ENCODE measurements at places on chromosomes 16 and 17. TPM values are rescaled to one million over a fixed set of nuclear protein-coding genes. Genes with fewer than 3 reads are reported as not detected.

Gene CCNF
- total RNA-seq: 21.2 TPM

Gene CTRB2
- total RNA-seq: not detected

Gene XYLT1
- total RNA-seq: 27.1 TPM

DNA sequence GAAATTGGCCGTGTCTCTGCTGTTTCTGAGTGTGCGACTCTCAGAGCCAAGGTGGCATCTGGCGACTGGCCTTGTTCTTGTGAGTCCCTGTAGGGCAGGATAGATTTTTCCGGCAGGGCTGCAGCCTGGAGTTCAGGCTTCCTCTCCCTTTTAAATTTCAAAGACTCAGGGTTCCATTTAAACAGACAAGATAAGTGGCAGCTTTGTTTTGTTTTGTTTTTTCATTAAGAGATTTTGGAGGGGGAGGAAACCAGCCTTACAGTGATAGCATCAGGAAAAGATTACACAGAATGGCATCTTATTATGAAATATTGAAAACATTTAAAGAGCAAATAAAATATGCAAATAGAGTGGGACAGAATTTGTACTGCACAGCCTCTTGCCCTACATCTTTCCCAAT is 151.3 kb downstream of the RPTOR start:
- no peak for DNase-seq

DNA sequence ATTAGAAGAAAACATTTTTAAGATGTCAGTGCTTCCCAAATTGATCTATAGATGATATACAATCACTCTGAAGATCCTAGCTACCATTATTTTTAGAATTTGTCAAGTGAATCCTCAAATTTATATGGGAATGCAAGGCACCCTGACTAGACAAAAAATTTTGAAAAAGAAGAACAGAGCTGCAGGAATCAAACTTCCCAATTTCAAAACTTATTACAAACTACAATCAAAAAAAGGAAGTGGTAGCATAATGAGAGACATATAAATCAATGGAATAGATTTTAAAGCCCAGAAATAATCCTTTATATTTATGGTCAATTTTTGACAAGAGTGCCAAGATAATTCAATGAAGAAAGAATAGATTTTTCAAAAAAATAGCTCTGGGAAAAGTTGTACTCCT is 198.3 kb upstream of the KCNJ16 start:
- no peak for DNase-seq

DNA sequence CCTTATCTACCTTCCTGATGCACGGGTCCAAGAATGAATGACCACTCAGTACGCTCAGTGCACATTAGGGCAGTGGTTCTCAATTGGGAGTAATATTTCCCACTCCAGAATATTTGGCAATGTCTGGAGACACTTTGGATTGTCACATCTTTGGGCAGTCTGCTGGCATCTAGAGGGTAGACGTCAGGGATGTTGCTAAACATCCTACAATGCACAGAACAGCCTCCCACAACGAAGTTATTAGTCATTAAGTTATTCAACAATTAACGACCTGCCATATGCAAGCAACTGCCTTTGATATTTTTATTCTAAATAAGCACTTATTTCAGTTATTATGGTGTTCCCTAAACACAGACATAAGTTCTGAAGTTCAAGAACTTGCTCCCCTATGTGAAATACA is 669.3 kb downstream of the TOX3 start:
- DNase-seq: no peak

DNA sequence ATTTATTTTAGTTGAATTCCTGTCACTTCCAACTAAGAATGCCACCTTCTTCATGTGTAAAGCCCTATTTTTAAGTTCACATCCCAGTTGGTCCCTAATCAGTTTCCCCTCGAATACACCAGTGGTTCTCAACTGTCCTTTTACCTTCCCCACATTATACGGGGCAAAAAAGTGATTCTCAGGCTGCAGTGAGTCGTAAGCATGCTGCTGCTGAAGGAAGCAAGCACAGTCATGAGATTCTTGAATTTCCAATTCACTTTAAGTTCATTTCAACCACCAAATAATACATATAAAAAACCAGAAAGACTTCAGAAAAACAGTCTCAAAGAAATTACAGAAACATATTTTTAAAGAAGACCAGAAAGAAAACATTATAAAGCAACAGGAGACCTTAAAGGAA is 47.9 kb downstream of the UBE2G1 start:
- no peak for DNase-seq

- DNase-seq: no peak
These were observed 3.1 kb downstream of the MINK1 start for GRCh38 chr17:4836221-4836620.

DNA sequence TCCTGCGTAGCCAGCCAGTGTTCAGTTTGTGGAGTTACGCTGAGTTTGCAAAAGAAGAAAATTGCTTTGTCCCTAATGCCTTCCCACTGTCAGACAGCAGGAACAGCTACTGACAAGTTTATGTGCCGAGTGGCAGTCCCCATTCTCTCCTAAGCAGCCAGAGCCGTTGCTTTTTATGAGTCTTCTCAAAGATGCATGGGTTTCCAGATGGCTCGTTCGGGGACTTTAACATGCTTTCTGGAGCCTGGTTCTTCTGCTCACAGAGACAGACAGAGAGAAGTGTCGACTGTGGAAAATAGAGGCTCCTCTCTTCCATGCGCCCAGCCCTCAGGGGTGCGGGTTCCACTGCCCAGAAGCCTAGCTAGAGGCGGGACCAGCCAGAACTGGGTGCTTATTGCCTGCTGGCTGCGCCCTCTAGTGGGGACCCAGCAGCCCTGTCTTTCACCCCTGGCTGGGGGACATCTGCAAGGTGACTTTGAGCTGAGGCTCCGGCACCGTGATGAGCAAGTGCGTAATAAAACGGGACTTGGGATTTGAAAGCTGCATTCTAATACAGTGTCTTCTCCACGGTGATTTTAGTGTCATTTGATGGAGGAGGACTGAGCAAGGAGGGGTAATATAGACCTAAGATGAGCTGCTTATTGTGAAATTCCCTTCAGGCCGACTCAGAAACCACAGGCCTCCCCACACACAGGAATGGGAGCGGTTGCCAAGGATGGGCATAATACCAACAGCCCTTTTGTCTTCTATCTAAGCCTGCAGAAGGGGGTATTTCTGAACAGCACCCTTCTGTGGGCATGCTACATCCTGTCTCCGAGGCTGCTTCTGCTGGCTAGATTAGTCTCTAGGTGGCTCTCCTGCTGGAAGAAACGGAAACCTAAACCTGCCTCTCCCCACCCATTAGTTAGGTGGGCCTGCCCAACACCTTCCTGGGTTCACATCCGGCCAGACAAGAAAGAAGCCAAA is 73.1 kb downstream of the CCDC182 start:
- peak; percentile 53 for DNase-seq

DNA sequence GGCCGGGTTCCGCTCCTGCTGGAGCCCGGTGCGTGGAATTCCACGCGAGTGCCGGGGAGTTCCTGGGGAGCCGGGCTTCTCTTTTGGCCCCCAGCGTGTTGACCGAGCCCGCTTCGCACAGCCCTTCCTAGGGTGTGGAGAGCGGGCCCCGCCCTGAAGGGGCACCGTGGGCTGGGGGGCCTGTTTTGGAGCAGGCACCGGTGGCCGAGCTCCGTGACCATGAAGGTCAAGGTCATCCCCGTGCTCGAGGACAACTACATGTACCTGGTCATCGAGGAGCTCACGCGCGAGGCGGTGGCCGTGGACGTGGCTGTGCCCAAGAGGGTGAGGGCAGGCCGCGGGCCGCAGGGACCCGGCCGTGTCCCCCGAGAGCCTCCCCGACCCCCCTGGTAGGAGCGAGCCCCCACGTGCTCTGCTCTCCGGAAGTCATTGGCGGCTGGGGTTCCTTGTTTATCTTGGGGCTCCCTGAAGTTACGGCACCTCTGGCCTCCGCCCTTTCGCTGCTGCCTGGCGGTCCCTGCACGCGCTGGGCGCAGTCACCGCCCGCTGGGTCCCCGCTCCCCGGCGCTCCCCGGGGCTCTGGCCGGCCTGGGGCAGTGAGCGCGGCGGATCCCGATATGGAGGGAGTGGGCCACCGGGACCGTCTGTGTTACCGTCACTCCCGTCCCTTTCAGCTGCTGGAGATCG is 528 bp downstream of the HAGHL start:
- no peak for DNase-seq
